ENCODE measurements at places on chromosomes 2 and 18.

DNA sequence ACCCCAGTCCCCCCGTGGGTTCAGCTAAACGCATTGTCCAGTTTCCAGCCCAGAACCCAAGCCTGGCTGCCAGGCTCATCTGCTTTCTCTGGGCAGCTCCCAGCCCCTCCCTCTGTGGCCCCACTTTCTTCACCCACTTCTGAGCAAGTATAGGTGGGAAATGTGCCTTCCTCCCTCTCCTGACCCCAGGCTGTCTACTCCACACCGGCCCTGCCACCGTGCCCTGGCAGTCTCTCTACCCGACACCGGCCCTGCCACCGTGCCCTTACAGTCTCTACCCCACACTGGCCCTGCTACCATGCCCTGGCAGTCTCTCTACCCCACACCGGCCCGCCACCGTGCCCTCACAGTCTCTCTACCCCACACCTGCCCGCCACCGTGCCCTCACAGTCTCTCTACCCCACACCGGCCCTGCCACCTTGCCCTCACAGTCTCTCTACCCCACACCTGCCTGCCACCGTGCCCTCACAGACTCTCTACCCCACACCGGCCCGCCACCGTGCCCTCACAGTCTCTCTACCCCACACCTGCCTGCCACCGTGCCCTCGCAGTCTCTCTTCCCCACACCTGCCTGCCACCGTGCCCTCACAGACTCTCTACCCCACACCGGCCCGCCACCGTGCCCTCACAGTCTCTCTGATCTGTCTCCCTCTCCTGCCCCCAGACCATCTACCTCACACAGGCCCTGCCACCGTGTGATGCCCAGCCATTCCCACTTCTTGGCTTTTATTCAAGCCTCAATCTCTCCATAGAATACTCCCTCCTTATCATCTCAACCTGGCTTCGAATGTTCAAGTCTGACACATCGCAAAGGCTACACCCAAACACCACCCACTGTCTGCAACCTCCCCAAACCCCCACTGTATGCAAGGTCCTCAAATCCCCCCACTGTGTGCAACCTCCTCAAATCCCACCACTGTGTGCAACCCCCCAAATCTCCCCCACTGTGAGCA, 108.9 kb downstream of the TPO start:
- no peak for DNase-seq

DNA sequence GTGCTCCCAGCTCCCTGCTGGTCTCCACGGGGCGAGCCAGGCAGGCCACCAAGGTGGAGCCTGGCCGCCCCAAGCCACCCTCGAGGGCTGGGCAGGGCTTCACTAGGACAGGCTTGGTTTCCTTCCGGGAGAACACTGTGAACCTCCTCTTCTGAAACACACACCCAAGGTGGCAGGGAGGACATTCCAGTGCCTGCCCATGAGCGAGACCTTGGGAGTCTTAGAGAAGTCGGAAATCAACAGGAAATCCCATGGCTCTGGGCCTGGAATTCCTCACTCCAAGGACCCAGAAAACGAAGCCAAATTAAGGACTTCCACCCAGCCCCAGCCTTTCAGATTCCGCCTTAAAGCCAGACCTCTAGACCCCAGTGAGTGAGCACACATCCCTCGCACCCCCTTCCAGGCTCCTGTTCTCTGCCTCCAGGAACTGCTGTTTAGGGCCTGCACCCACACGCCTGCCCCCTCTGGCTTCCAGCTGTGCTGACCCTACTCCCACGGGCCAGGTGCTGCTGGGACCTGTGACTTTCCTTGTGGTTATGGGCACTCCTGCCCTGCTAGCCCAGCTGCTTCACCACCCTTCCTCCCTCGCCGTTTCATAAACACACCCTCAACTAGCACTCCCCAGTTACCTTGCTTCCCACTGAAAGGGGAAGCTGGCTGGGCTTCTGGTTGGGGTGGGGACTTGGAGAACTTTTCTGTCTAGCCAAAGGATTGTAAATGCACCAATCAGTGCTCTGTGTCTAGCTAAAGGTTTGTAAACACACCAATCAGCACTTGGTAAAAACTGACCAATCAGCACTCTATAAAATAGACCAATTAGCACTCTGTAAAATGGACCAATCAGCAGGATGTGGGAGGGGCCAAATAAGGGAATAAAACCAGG, 13.7 kb downstream of the GPR17 start:
- DNase-seq, result no peak

DNA sequence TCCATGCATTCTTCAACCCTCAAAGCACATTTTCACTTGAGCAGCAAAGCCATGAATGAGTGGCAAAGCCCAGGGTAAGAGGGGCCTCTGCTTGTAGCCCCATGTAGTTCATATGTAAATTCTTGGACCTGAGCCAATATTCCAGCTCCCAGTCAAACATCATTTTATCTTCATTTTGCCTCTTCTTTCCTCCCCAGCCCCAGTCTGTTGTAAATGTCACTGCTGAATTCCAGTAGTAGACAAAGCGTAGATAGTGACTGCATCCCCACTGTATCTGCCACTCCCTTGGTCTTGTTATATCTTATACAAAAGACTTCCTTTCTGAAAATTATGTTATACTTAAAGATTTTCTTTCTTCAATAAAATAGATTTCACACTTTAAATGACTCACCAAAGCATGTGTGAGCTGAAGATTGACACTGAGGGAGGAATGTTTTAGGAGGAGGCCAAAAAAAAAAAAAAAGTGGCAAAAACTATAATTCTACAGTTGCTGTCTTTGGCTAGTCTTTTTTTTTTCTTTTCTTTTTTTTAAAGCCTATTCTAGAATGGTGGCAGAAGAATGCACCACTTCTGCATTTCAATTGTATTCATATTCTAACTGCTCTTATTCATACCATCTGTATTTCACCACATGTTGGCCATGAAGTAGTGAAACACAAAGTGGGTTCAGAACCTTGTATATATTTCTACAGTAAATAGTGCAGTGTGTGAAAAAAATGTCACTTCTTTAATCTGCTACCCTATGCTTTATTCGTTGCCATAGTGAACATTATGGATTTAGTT, 306.1 kb downstream of the CPS1 start:
- DNase-seq, result no peak

GRCh38 chr2:54591551-54591950, 131.9 kb upstream of the EML6 start:
- DNase-seq, result no peak

GRCh38 chr18:62784966-62785413, 69.6 kb downstream of the PHLPP1 start:
- DNase-seq, result peak; percentile 34

DNA sequence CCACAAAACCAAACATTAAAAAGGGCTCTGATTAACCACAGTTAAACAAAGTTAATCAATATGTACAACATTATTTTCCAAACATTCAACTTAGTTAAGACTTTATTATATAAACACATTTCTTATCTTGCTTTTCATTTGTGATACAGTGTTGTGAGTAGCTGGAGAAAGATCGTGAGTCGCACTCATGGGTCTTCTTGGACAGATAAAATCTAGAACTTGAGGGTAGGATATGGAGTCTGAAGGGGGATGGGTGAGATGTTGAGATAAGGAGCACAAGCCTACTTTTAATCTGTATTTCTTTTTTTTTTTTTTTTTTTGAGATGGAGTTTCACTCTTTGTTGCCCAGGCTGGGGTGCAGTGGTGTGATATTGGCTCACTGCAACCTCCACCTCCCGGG, 22.6 kb upstream of the TMEM214 start:
- no peak for DNase-seq

DNA sequence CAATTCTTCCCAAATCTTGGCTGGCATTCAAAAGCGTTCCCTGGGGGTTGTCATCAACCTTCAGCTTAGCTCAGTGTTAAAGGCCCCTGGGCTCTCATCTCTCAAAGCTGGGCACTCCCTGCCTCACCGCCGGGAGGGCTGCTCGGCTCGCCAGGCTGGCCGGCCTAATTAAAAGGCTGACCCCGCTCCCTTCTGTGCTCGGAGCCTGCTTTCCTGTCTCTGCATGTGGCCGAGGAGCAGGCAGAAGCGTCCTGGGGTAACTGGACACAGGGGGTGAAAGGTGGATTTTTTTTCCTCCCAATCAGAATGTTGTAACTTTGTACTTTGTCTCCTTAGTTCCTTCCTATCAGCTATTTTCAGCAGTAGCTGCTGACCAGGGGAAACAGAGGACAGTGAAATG, 231.1 kb downstream of the GBX2 start:
- no peak for DNase-seq

- no peak for DNase-seq
Measured at GRCh38 chr2:234330902-234331301, 166.0 kb downstream of the ARL4C start.

DNA sequence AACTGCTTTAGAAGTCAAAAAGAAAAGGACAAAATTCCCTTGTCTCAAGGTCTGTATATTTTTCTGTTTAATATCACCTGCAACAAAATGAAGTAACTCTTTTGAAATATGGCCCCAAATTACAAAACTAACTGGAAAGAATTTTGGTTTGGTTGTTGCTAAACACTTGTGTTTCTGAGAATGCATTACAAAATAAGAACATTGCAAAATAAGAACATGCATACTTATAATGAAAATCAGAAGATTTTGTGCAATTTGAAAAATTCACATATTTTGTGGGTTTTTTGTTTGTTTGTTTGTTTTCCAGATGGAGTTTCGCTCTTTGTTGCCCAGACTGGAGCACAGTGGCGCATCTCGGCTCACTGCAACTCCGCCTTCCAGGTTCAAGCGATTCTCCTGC, 21.8 kb downstream of the NDUFB3 start:
- DNase-seq, result no peak

GRCh38 chr18:56645415-56646016, 5.6 kb upstream of the WDR7 start:
- peak; percentile 39 for DNase-seq

DNA sequence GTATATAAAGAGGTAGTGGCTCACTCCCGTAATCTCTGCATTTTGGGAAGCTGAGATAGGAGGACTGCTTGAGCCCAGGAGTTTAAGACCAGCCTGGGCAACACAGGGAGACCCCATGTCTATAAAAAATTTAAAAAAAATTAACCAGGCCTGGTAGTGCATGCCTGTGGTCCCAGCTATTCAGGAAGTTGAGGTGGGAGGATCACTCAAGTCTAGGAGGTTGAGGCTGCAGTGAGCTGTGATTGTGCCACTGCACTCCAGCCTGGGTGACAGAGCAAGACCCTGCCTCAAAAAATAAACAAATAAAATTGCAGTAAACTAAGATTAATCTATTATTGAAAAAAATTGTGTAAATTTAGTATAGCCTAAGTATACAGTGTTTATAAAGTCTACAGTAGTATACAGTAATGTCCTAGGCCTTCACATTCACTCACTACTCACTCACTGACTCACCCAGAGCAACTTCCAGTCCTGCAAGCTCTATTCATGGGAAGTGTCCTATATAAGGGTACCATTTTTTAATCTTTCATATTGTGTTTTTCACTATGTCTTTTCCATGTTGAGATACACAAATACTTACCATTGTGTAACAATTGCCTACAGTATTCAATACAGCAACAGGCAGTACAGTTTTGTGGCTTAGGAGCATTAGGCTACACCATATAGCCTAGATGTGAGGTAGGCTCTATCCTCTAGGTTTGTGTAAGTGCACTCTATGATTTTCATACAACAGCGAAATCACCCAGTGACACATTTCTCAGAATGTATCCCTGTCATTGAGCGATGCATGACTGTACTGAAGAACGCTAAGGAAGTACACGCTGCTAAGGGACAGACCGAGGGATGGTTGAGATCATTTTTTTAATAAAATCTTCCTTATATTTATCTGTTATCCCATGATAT, 10.4 kb upstream of the MAP4K3 start:
- no peak for DNase-seq

- no peak for DNase-seq
Measured at GRCh38 chr2:28433935-28434599, 41.4 kb downstream of the FOSL2 start.

DNA sequence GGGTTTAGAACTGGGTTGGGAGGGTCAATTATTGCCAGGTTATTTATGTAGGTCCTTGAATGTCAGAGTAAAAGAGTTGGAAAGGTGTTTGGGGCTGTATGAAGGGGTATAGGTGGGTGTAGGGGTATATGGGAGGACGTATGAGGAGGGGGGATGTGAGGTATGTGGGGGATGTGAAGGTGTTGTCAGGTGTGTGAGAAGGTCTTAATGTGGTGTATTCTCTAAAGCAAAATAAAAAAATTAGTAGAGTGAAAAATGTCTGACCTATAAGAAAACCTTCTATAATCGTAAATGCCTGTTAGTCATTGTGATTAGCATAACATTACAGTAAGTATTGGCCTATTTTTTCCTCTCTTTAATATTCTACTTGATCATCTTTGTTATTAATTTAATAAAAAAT, 25.1 kb downstream of the ACVR2A start:
- DNase-seq, result no peak

DNA sequence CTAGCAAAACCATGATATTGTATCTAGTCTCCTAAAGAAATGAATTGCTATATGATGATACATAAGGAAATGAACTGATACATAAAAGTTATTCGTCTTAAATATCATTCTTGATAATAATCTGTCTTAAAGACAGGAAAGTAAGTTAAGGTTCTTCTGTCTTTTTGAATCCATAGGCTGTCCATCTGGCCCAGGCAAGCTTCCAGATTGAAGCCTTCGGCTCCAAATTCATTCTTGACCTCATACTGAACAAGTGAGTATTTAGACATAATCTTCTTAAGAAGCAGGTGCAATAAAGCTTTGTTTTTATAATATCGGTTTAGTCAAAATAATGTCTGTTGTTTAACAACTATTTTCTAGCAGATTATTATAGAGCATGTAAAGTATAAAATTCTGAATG, 37.7 kb downstream of the ADAM23 start:
- DNase-seq, result no peak

DNA sequence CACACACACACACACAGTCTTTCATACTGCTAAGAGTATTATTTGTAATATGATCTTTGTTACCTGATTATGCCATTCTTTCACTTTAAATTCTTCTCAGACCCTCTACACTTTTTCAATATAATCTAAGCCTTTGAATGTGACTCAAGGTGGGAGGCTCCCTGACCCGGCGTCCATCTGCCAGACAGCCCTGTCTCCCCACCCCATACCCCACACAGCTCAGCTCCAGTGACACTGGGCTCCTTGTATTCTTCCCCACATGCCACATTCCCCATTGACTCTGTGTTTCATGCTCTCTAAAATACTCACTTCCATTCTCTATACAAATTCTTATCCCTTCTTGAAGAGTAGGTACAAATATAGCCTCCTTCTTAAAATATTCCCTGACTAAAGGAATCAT, 442.2 kb downstream of the TGIF1 start:
- no peak for DNase-seq

DNA sequence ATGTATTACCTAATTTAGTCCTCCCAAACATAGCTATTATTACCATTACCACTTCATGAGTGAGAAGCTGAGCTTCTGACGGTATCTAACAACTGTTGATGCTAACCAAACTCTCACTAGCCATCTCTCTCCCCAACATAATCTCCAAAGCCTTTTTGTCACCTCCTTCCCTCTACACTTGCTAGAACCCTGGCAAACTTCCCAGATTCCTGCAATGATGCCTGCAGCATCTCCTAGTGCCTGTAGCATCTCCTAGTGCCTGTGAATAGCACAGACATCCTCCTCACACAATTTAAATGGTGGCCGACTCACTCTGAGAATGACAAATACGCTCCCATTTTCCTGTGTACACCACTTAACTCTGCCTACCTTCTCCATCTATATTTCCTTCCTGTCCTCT, 126.7 kb downstream of the STK39 start:
- peak; percentile 57 for DNase-seq
